ENCODE measurements at places on chromosomes 3 and 15.

GRCh38 chr3:126056088-126056487 is 27.8 kb downstream of the SLC41A3 start:
- DNase-seq, result no peak

- DNase-seq, result no peak
Observed at GRCh38 chr3:136750209-136750896, 1.8 kb downstream of the STAG1 start.

GRCh38 chr3:128197855-128198254 is 44.6 kb downstream of the EEFSEC start:
- DNase-seq, result no peak

DNA sequence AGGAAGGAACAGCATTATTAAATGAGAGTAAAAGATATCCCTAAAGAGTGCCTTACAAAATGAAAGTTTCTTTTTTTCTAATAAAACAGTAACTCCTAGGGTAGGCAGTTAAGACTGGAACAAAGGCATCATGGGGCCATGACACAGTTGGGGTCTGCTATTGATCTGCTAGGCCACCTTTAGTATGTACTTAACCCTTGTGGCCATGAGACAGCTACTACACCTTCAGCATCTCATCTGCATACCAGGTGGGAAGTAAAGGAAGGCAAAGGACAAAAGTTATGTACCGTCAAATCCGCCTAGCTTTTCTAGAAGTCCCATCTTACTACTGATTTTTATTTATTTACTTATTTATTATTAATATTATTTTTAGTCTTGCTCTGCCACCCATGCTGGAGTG is 93.8 kb upstream of the FHIT start:
- no peak for DNase-seq

- no peak for DNase-seq
Observed at GRCh38 chr15:63827113-63827512, 6.6 kb downstream of the HERC1 start.

GRCh38 chr15:85312486-85312885 is 67.9 kb upstream of the AKAP13 start:
- DNase-seq, result no peak

Measured in NCI-H1930 (cell line).